ENCODE measurements at places on chromosomes 1 and 21. TPM values are rescaled to one million over a fixed set of nuclear protein-coding genes. Genes with fewer than 3 reads are reported as not detected.

GRCh38 chr1:32817815-32818786, 648 bp downstream of the S100PBP start:
- no peak for DNase-seq

GRCh38 chr1:109306832-109307273, at the start of gene MYBPHL:
TSS of gene MYBPHL (minus strand) at chr1:109307011. CDS start at chr1:109306991, 20 bp downstream.
- DNase-seq = no peak

GRCh38 chr21:36516281-36516680, 36.4 kb upstream of the CLDN14 start:
- no peak for DNase-seq

DNA sequence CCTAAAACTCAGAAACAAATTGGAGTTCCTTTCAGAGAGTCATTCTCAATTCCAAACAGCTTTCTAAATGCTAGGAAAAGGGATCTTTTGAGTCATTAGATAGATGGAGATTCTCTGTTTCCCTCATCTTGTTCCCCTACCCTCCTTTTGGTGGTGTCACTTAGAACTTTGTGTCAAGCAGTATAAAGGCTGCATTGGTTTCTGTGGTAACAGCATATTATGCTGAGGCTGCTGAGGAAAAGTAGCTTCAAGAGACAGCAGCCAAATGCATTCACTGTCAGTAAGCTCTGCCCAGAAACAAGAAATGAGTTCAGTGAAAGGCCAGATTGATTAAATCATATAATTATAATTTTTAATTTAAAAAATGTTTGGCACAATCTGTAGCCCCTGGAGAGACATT, 144.1 kb downstream of the LRRC40 start:
- DNase-seq = no peak

- DNase-seq = no peak
These were observed 26.9 kb downstream of the SORT1 start for GRCh38 chr1:109370712-109371340.

DNA sequence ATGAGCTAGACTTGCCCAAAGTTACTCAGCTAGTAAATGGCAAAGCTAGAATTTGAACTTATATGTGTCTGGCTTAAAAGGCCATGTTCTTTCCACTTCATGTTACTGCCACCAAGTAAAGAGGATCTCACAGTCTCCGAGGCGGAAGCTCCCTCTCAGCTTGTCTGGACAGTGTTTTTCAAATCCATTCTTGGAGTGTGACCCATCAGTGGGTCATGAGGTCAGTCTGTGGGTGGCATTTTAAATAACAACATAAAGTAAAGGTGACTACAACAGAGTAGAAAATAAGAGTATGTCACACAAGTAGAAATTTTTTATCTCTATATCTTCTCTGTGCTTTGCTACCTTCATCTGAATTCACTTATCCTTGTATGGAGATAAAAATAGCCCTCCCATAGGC, 3.2 kb upstream of the HMGB4 start:
- no peak for DNase-seq

Gene HMGCS2
- total RNA-seq = not detected

DNA sequence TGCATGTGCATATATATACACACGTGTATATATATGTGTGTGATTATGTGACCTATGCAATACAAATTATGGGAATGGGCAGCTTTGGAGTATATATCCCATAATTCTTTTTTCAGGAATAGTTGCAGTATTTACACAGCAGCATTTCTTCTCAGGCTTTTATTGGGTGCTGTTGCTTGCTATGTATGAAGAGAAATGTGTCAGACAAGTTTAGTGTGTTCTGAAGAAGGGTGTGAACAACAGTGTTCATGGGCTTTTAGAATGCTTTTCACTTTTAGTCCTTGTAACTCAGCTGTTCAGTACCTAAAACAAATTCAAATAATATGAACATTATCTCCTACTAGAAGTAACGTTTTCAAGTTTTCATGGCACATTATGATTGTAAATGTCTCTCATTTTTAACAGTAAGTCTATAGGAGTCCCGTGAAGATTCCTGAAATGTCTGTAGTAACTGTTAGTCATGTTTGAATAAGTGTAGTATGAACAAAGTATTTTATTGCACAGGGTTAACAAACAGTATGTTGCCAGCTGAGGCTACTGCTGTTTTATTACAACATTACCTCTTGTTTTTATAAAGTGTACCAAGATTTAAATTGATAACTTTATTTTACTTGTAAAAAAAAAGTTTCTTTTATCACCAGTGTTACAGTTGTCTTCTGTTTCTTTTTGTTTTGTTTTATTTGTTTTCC, 42.5 kb downstream of the TMED5 start:
- no peak for DNase-seq

Gene JAM2
- total RNA-seq = 0.09 TPM

DNA sequence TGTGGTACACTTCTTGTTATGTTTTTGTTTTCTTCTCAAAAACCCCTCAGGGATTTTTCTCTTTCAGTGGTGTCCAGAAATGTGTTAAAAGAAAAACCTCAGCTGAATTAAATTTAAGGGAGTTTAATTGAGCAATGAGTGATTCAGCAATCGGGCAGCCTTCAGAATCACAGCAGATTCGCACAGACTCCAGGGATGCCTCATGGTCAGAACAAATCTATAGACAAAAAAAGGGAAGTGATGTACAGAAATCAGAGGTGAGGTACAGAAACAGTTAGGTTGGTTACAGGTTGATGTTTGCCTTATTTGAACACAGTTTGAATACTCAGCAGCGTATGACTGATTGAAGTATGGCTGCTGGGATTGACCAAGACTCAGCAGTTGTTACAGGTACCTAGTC, 86.2 kb downstream of the TLR5 start:
- no peak for DNase-seq

- DNase-seq = no peak
These were observed 68.0 kb upstream of the PTGFRN start for GRCh38 chr1:116841569-116842344.

Gene MTARC2
- total RNA-seq = 1.7 TPM
